Progenitor cell of endocrine pancreas (in vitro differentiated cells): ENCODE measurements at places on chromosomes 11 and 22.

DNA sequence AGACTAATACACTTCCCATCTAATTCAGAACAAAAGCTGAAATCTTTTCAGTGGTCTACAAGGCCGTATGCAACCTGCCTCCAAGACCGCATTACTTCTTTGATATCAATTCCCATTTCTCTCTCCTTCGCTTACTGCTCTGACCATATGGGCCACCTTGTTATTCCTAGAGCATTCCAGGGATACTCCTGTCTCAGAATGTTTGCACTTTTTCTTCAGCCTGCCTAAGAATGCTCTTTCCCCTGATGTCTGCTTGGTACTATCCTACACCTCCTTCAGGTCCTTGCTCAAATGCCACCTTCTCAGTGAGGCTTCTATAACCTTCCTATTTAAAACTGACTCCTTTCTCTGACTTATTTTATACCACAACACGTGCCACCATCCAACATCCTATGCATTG is 71.2 kb downstream of the MAML2 start:
- DNase-seq = no peak

- no peak for DNase-seq
These were observed 48.8 kb downstream of the MAPK1 start for GRCh38 chr22:21818487-21819182.

- no peak for DNase-seq
These were observed 38.7 kb downstream of the RTN3 start for GRCh38 chr11:63719987-63720386.

GRCh38 chr11:128297805-128298204 is 289.6 kb downstream of the ETS1 start:
- no peak for DNase-seq

DNA sequence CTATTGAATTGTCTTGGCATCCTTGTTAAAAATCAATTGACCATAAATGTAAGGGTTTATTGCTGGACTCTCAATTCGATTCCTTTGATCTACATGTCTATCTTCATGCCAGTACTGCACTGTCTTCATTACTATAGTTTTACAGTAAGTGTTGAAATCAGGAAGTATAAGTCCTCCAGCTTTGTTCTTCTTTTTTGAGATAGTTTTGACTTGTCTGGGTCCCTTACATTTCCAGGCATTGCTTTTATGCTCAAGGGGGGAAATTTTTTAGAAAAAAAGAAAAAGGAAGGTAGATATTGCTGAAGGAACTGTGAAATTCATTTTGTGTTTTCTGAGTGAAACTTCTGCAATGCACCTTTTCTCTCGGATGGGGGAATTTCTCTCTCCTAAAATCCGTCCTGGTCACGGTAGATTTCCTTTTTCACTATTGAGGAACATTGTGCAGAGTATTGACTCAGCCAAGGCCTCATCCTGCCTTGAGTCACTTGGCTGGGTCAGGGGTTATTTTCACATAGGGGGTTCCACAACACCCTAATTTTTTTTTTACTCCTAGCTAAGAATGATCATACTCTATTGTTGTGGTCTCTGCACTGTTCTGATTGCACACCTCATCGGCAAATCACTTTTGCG is 2.8 kb upstream of the ACER3 start:
- DNase-seq = no peak

DNA sequence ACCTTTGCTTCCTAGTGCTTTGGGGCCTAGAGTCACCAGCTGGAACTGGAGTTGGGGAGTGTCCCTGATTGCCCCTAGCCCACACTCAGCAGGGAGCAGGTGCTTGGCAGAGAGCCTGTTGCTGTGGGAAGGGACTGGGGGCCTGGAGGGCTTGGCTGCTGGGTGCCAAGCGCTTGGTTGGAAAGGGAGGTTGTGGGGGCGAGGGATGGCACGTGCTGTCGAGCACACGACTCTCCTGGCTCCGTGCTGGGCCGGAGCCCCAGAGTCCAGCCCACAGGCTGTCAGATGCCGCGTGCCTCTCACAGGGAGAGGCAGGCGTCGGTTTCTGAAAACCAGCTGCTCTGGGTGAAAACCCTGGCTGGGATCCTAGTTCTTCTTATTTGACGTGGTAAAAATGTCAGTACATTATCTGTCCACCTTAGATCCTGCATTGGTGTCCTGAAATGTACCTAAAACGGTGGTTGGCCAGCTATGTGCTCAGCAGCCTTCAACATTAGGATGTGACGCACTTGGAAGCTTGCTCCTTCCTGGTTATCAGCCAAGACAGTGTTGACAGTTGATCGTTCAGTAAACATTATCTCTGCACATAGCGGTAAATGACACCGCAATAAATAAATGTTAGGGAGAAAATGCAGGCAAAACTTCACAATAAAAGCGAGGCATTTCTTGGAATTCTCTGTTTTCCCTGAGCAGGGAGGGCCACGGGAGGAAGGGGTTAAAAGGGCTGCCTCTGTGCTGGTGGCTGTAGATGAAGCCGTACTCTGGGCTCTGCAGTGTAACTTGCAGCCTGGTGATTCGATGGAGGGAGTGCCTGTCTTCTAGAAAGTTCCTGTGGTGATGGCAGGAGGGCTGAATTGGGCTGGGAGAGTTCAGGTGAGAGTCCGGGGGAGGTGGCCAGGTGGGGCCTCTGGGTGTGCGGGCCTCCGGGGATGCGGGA is 29.2 kb downstream of the GRAMD4 start:
- DNase-seq = no peak

DNA sequence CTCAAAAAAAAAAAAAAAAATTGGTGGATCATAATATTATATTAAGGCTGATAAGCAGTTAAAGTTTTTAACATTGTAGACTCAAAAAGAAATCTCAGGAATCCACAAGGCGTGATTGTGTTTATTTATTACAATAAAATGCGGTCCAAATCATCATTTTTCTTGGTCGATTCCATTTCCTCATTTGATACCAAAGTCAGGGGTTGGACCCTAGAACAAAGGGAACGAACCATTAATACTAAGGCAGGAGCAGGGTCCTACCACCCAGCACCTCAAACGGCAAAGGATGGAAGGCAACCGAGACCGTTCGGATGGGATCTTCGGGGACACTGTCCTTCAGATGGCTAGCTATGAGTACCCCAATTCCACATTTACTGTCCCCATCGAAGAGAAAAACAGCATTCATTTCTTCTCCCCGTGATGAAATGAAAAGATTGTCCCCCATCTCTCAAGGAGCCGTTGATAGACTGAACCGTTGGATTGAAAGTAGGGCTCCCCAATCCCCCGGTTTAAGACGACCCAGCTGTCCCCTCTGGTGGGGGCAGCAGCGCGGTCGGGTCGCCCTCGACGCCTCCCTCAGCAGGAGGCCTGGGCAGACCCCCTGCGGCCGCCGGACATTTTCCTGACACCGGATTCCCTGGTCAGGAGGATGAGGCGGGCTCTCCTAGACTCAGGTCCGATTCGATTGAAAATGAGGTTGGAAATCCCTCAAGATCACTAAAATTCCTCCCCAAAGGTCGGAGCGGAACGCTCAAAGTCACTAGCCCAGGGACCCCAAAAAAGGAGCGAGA is 607 bp downstream of the DMC1 start:
- no peak for DNase-seq

DNA sequence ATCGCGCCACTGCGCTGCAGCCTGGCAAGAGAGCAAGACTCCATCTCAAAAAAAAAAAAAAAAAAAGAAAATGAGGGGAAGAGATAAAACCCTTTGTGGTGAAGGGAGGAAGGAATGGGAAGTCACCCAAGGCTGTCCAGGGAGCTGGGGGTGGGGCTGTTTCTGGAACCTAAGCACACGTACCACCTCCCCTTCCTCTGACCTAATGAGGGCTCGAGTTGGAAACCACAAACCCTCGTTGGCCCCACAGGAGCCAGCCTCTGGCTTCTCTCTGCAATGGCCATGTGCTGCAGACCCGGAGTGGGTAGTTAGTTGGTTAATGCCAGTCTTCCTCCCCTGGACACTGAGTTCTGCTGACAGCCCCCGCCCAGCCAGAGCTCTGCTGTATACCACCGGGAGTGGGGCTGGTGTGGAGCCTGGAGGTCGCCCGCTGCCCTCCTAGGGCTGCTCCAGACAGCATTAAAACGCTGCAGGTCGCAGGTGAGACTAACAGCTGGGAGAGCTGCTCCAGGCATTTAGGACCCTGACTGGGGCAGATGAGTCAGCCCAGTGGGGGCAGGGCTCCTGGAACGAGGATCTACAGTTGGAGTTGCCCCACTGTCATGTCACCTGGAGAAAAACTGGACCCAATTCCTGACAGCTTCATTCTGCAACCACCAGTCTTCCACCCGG is at the start of gene LGALS12:
Gene LGALS12 (plus strand): TSS at position 228 of the 672 bp plus-strand sequence. CDS start 375 bp downstream, at position 603.
- no peak for DNase-seq

DNA sequence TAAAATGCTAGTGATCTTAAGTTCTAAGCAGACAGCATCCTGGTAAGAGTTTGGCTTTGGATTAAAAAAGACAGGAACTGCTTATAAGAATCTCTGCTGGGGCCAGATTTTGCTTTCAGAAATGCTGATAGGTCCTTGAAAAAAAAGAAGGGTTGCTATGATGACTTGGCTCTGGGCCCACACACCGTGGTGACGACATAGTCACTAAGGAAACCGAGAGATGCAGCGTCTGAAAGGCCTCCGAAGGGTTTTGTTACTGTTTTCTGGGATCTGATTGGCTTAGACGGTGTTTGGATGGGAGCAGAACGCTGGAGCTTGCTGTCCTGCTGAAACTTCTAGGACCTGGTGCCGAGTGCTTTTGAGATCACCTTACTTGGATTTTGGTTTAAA is 8.4 kb downstream of the FAM118A start:
- no peak for DNase-seq

DNA sequence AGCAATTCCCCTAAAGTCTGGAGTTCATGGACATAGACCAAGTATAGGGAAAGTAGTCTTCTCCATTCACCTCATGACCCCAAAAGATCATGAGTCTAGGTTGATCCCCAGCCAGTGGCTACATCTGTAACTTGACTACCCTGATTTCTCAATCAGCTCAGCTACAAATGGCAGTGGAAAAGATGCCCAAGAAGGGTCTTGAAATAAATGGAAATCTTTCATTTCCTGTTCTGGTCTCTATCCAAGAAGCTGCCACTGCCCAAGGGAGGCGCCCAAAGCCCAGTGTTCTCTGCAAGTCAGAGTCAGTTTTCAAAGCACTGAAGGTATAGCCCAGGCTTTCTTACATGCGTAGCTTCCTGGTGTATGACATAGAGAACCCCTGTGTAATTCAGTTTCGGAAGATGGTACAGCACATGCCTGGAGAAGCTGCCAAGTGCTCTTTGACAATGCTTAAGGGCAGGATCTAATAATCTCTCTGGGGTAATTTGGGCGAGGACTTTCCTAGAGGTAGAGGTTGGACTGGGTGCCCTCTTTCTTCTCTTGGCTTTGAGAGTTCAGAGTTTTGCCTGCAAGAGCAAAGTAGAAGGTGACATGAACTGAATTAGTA is 101.1 kb downstream of the ADAMTS15 start:
- no peak for DNase-seq

GRCh38 chr22:24789516-24789915 is 15.0 kb upstream of the PIWIL3 start:
- DNase-seq = no peak

DNA sequence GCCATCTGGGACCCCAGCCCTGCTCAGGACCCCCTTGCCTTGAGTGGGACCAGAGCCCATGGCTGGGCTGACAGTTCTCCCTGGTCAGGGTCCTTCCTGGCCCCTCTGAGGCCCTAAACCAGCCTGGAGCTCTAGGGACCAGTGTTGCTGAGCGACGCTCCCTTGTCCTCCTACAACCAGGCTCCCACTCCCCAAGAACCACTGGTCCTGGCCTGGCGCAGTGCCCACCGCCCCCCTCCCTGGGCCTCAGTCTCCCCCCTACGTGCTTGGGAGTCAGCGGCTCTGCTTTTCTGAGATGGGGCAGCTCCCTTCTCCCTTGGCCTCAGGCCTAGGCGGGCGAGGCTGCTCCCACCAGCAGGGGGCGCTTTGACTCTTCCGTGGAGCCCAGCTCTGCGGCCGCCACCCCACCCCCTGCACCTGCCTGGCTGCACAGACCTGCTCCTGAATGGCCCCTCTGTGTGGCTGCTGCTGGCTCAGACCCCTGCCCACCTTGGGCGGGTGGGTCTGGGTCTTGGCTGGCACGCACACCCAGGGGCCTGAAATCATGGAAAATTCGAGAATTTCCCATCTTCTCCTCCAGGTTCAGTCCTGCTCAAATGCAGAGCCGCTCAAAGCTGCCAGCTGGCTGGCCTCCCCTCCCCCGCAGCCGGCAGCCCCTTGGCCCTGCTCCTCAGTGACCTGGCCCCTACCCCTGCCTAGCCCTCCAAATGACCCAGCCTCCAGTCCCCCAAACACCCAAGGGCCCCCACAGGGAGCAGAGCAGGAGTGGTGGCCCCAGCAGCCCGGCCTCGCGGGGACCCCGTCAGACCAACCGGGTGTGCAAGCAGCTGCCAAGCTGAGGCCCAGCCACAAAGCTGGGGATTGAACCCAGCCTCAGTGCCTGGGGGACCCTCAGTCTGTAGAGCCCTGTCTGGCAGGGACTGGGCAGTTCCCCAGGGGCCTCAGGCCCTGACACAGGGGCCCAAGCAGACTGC is 9.1 kb downstream of the PRR33 start:
- peak; percentile 78 for DNase-seq

DNA sequence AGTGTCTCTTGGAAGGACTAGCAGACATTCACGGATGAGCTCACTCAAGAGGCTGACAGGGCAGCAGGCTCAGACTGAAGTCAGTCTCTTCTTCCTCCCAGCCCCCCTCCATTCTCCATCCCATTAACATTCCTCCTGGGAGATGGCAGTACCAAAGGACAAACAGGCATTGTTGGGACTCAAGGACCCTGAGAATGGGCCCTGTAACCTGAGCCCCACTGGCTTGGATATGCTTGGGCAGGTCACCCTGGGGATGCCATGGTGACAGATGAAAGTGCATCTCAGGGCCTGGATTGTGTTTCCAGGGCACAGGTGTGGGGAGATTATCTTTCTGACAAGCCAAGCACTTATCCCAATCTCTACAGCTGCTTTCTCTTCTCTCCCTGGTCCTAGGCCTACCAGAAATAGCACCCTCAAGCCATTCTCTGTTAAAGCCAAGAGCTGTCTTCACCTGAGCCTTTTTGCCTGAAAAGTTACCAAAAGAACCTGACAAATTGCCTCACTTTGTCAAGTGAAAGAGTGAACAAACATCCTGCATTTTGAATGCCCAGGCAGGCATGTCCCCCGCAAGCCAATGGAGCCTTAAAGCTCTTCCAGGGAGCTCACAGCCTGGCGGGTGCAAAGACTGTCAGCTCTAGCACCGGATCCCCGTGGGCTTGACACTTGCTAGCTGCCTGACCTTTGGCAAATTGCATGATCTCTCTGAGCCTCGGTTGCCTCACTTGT is 366.0 kb upstream of the NARS2 start:
- DNase-seq = no peak

DNA sequence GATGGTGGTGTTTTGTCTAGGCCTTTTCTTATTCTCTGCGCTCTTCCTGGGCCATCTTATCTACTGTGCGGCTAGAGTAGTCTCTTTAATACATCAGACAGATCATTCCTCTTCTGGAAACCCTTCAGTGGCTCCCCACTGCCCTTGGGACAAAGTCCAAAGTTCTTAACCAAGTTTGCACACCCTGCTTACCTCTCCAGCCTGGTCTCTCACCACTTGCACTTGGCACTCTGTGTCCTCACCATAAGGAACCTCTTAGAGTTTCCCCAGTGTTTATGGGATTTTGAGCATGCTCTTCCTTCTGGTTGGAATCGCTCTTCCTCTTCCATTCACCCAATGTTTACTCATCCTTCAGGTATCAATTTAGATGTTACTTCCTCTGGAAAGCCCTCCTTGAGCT is 5.2 kb upstream of the SPTBN2 start:
- no peak for DNase-seq
